WERI-Rb-1 (cell line): ENCODE measurements at places on chromosomes 5 and 9.
A peak's percentile ranks its signal among the peaks of the same experiment; 100 is the strongest.

- no peak for DNase-seq
Measured at GRCh38 chr5:158485604-158486081, 614.1 kb downstream of the EBF1 start.

DNA sequence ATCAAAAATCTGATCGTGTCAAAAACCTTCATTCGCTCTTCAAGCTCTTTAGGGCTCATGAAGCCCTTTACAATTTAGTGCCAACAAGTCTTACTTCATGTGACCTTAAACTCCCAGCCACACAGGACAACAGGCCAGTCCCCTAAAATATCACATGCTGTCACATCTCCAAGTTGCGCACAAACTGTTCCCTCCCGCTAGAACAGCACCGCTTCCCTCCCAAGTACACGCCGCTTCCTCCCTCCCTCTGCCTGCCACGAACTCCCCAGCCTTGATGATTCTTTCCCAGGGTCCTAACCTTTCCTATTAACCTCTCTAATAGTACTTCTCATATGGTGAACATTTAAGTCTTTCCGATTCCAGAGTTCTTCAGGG, 91.2 kb downstream of the TLE1 start:
- DNase-seq = peak; percentile 12

DNA sequence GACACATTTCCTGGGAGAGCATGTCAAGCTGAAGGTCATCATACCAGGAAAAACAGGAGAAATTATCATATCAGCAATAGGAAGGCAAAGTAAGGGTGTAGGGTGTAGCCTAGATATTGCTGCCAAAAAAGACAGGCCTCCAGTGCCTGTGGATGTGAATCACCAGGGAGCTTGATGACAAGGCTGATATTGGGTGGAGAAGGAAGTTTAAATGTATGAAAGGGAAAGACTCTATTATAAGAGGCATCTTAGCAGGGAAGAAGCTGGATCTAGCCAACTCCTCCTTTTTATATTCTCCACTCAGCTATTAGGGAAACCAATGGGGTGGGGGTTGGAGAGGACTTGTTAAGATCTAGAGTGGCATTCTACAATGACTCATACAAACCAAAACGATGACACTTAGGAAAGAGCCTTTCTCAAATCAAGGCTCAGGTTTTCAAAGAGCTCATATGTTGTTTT, 13.4 kb upstream of the TXNDC8 start:
- DNase-seq = no peak

GRCh38 chr5:150293091-150293941, 3.7 kb upstream of the CAMK2A start:
- no peak for DNase-seq

GRCh38 chr5:57338068-57338867, 144.3 kb downstream of the ACTBL2 start:
- peak; percentile 29 for DNase-seq

DNA sequence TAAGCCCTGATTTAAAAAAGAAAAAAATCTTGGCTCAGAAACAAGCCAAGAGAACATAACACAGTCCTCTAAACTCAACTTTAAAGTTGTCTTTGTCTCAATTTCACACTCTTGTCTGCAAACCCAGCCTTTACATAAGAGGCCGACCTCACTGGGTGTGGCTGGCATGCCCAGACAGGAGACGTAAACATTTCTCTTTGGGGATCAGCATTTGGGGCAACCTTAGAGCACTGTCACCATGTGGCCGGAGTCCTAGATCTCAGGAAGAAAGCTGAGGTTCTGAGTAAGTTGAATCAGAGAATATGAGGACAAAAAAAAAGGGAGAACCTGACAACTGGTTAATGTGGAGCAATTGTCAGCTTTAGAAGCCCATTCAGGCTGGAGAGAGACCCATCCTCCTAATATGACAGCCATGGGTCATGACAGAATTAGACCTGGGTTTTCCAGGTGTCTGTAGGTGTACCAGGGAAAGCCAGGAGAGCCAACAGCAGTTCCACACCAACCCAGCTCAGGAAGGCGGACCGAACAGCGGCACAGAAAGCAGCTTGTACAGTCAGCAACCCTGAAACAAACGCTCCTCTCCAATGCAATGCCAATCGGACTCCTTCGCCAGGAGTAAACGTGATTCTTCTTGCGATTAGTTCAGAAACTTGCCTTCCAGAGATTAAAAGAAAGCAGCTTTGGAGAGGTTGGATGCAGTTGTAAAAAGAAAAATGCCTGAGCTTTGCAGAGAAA, 97.9 kb upstream of the MAP3K1 start:
- DNase-seq = no peak
